ENCODE measurements at places on chromosomes 13 and 19.

DNA sequence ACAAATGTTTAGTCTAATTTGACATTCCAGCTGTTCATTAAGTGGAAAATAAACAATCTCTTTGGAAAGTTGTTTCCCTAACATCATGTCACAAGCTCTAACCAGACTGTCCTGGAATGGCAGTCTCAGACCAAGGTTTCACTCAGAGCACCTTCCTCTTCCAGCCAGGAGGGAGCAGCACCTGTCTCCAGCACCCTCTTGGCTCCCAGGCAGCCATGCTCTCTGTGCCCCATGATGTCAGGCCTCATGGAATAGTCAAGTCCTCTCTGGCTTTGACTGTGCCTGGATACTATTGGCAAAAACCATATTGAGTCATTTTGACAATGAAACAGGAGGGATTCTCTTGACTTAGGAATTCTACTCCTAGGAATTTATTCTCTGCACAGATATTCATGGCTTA is 171.4 kb downstream of the OXGR1 start:
- no peak for DNase-seq

GRCh38 chr13:75299913-75300862 is 181.8 kb downstream of the TBC1D4 start:
- no peak for DNase-seq

GRCh38 chr19:14168259-14168972 is 32.0 kb upstream of the ASF1B start:
- DNase-seq: no peak

- DNase-seq: no peak
Measured at GRCh38 chr19:34172661-34173192, 423 bp downstream of the LSM14A start.

- DNase-seq: no peak
Measured at GRCh38 chr19:30305346-30306060, 66.7 kb upstream of the ZNF536 start.

Data from T-helper 17 cell (primary cell).